ENCODE measurements at places on chromosomes 7 and 10.
A peak's percentile ranks its signal among the peaks of the same experiment; 100 is the strongest.

DNA sequence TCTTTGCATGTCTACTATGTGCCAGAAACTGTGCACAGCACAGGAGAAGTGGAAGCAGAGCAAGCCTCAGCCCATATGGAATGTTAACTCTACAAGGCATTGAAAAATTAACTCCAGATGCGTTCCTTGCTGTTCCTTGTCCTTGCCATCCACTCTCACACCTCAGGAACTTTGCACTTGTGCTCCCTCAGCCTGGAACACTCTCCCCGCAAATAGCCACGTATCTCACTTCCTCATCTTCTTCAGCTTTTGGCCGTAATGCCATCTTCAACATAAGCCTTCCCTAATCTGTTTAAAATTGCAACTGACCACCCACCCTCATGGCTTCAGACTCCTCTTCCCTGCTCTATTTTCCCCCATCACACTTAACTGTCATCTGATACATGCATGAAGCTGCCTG, 83.2 kb upstream of the CAPZA2 start:
- DNase-seq, result no peak

- DNase-seq, result no peak
These were observed 72.2 kb downstream of the VWC2 start for GRCh38 chr7:49845626-49846025.

DNA sequence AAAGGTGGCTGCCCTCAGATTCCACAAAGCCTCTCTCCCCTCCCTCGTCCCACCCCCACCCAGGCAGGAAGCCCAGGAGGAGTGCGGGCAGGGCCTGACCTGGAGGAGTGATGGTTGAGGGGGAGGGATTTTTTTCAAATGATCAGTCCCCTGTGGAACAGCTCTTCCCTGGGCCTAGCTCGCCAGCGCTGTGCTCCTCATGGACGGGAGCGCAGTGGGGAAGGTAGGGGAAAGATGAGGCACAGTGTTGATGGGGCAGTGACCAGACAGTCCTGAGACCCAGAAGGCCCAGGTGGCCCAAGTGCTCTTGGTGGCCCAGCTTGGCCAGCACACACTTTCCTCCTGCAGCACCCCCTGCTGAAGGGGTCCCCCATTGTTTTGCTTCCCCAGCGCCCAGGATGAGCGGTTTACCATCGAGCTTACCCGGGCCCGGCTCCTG, 8.5 kb downstream of the SAP25 start:
- DNase-seq, result no peak

DNA sequence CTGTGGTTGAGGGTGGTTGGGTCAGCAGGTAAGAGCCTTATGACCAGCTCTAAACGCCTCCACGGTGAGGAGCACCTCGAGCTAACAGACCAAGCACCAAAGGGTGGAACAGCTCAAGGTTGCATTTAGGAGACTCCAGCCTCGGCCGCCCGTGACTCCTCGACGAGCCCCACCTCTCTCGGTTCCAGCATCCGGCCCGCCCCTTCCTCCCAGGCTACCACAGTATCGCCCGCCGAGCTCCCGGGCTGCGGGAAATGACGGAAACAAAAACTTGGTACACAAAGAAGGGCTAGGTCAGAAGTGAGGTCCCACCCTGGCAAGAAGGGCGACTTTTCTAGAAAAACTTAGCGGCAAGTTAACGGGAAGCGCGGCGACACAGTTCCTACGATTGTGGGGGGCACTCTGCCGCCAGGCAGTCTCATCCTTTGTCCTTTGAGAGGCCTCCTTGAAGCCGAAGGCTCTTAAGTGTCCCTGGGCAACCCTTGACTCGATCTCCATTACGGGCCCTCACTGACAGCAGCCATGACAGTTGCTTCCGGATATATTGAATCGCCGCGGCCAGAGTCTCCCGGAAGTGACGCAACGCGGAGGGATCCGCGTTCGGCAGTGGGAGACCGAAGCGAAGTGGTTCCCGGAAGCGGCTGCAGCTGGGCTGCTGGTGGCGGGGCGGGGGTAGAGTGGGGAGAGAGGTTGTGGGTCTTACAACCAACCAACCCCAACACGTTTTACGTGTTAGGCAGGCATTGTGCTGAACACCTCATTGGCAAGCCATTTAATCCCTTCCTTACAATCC, 40.2 kb upstream of the ZNF518A start:
- DNase-seq, result peak; percentile 95

DNA sequence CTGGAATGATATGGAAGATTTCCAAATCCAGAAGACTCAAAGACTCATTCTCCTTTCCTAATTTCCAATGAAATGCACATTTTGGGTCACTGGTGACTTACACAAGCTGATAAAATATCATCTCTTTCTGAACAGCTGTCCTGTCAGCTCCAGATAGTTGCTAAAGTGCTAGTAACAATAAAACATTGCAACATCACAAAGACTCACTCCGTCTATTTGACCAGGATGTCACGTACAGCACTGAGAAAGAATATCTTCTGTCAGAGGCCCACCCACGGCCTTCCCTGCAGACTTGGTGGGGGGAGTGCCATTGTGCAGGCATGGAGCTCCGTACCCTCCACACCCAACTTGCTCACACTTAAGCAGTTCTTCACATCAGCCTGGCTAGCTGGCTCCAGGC, 78.9 kb upstream of the EGR2 start:
- DNase-seq, result no peak

DNA sequence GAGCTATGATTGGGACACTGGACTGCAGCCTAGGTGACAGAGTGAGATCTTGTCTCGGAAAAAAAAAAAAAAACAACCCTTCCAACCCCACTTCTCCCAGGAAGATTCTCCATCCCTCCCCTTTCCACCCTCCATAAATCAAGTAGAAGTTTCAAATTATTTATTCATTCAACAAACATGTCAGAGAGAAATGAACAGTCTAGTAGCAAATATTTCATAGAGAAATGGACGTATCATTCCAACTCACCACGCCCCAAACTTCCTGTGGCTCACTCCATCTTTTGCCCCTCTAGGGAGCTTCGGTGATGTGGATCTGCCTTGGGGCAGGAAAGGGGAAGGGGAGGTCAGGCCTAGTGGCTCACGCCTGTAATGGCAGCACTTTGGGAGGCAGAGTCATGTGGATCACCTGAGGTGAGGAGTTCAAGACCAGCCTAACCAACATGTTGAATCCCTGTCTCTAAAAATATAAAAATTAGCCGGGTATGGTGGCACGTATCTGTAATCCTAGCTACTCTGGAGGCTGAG, 638 bp upstream of the TRAPPC14 start:
- no peak for DNase-seq

DNA sequence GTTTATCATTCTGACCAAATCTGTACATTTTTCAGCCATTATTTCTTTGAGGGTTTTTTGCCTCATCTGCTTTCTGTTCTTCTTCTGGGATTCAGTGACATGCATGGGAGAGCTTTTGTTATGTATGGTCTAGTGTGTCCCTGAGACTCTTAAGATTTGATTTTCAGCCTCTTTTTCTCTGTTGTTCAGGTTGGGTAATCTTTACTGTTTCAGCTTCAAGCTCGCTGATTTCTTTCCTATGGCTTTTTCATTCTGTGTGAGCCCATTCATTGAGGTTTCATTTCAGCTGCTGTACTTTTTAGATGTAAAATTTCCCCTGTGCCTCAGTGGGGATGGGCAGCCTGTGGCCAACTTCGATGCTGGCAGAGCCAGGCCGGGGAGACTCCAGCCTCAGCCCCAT, 38.1 kb downstream of the FOXK1 start:
- DNase-seq, result no peak

DNA sequence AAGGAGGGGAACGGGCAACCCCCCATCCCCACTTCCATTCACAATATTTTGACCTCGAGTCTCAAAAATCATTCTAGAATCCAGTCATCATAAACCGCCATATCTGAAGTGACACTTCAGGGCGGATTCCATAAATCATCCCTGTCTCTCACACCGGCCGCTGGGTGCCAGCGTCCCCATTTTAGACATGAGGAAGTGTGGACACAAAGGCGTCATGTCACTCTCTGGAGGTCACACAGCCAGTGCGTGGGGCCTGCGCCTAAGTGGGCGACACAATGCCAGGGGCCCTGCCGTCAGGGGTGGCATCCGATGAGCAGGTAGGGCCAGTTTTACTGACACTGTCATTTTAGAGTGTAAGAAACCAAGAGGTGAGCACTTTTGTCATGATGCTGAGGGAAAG, 19.5 kb downstream of the KCNH2 start:
- DNase-seq, result no peak

DNA sequence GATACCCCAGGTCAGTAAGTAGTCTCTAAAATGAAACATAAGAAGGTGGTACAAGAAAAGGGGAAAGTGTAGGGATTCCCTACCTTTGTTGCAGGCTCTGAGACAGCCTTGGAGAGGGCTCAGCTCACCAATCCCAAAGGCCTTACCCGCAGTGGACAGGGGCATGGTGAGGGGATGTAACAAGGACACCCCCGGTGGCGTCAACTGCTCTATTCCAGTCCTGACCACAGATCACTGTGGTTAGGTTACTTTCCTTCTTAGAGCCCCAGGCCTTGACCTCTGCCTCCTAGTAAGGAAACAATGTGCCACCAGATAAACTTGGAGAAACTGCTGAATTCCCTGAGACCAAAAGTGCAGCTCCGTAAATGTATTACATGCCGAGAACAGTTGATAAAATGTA, 17.5 kb downstream of the PLXNA4 start:
- DNase-seq, result no peak

GRCh38 chr10:29839826-29840515, 205.2 kb upstream of the SVIL start:
- no peak for DNase-seq

GRCh38 chr7:4185136-4185535, 497.0 kb upstream of the FOXK1 start:
- no peak for DNase-seq

GRCh38 chr7:123433665-123434064, 100.7 kb downstream of the IQUB start:
- DNase-seq, result no peak

DNA sequence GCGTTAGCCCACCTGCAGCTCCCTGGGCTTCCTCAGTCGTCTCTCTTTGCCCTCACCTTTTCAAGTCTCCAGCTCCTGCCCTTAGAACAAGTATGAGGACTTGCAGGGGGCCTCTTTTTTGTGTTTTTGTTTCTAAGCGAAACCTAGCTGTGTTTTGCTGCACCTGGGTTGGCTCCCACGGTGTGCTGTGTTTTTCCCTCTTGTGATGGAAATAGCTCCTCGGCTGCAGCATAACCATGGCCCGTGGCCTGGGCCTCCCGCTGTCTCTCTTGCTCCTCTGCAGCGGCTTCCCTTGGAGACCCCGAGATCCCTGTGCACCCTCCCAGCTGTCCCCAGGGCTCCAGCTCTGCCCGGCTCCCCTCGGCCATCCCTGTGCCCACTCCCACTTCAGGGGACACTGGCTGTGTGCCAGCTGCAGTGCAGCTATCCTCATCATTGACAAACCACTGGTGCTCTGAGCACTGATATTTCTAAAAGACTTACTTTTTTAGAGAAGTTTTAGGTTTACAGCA, 75.6 kb upstream of the TCERG1L start:
- DNase-seq, result no peak

DNA sequence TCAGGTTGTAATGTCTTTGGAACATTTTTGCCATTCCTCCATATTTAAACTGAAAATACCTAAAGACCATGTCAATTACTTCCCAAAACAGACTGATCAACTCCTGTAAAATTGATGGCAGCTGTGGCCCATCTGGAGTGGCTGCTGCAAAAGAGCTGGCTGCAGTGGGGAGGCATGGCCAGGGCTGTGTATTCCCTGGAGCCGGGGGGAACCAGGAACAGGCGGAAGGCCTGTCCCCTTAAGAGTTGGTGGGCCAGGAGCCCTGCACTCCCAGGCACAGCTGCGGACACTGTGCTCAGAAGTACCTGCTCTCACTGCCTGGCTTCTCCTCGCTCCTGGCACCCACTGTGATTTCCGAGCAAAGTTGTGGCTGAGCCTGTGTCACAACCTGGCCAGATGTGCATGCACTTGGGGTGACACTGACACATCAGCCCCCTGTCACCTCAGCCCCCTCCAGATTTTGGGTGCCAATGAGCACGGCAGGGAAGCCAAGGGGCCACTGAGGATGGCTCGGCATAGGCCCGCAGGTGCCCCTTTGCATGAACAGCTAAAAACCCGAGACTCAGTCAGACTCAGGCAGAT, 116.1 kb downstream of the DGKB start:
- DNase-seq, result no peak

DNA sequence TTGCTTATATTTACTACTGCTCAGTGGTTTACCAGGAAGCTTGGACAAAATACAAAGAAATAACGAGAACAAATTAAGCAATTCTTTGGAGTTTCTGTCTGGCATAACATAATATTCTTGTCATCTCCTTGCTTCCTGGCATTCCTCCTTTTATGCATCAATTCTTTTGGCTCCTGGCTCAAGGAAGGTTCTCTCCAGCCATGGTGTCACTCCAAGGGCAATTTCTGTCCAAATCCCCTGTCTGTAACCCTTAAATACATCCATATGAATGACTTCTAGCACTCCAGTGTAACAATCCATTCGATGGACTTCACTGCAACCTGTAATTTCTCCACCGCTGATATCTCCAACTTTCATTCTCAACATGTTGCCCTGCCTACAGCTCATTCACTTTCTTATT, 617.7 kb upstream of the ANKRD30A start:
- no peak for DNase-seq

- no peak for DNase-seq
These were observed 2.2 kb downstream of the DNAJC30 start for GRCh38 chr7:73681031-73681430.

GRCh38 chr10:17665747-17666146, 21.8 kb downstream of the STAM start:
- no peak for DNase-seq

- peak; percentile 29 for DNase-seq
These were observed 243.2 kb upstream of the TMEM229A start for GRCh38 chr7:124276005-124276622.

DNA sequence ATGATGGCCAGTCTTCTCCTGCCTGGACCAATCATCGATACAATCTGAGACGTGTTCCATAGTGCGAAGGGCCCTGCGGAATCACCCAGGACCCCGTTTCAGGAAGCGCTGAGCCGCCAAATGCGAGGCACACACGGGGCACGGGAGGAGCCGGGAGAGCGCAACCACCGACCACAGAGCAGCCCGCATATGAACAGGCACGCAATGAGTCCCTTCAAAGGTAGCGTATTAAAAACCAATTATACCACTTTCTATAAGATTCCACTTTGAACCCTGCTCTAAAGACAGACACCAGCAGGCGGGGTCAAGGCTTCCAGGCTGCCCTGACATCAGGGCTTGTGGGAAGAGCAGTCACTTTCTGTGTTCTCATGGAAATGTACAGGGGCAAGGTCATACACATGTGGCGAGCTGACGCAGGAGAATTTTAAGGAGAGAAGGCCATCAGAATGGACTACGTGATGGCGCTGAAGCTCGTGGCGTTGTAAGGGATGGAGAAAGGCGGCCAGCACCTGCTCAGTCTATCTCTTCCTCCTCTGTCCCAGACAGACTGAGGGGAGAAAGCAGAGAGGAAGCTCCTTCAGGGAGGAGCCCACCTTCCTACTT, 46.2 kb downstream of the AMZ1 start:
- no peak for DNase-seq

DNA sequence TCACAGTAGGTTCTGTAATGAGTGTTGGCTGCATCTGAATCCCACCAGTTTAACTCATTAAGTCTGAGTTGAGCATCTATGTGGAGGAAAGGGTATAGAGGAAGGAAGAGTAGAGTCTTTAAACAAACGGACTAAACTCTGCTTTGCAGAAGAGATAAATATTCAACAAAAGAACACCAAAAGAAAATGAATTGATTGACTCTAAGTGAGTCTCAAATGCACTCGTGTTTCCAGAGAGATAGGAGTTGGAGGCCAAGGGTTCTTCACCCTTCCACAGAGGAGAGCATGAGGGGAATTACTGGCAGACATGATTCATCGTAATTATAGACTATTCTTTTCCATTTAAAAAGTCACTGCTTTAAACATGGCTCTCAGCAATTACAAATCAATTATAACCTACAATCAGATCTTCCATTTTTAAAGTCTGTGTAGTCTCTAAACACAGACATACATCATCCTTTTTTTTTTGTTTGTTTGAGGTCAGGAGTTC, 56.3 kb downstream of the PLPP4 start:
- DNase-seq, result no peak

Data from activated CD4-positive, alpha-beta T cell treated with anti-CD3 and anti-CD28 coated beads, Interleukin-10, Interleukin-2, amounts not matched to agents 100 ng/mL and 50 ng/mL, durations not matched to agents 16 hours and 8 hours (primary cell).